ENCODE measurements at places on chromosomes 13 and 19.

DNA sequence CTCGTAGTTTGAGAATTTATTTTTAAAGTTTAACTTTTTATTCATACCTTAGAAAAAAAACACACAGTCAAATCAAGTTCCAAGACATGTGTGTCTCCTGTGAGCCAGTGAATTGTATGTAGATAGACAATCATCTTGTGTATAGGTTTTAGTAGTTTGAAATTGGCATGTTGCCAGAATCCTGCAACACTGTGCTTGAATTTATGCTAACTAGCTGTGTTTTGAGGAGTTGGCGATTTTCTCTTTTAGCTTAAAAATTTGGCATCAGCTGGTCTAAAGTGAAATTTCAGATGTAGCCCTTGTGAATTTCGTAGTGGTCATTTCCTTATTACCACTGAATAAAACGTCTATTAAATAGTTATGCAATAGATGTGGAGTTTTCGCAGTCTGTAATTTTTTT lies 213.2 kb downstream of the ATP8A2 start:
- no peak for DNase-seq

- DNase-seq: no peak
Measured at GRCh38 chr13:68509734-68510621, 1279.8 kb upstream of the PCDH9 start.

DNA sequence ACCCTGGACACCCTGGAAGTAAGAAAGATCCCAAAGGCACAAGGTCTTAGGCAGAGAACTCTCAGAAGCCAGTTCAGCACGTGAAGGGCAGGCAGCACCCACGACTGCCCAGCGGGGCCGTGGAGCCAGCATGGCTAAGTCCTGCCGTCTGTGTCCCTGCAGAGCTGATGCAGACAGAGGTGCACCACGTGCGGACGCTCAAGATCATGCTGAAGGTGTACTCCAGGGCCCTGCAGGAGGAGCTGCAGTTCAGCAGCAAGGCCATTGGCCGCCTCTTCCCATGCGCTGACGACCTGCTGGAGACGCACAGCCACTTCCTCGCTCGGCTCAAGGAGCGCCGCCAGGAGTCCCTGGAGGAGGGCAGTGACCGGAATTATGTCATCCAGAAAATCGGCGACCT lies 44.8 kb downstream of the PEX11G start:
- DNase-seq: no peak

GRCh38 chr13:68007576-68007975 lies 777.4 kb upstream of the PCDH9 start:
- DNase-seq: no peak

GRCh38 chr13:75635101-75635827 lies 866 bp upstream of the LMO7 start:
- peak; percentile 12 for DNase-seq

GRCh38 chr19:6825076-6825774 lies 52.7 kb downstream of the VAV1 start:
- no peak for DNase-seq

DNA sequence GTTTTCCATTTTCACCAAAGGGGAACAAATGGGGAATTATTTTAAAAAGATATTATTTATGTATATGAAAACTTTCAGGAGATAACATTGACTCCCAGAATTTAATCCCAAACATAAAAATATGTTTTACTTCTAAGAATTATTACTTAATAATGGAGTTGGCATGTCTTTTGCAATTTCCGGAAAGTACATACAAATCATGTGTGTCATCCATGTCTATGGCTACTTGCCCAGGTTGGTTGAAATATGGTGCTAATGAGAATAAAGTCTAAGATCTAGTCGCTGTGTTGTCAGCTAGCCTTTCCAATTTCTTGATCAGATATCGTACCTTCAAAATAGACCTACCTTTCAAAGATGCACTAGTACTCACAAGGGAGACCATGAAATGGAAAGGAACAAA lies 1003.2 kb upstream of the PCDH20 start:
- DNase-seq: no peak

DNA sequence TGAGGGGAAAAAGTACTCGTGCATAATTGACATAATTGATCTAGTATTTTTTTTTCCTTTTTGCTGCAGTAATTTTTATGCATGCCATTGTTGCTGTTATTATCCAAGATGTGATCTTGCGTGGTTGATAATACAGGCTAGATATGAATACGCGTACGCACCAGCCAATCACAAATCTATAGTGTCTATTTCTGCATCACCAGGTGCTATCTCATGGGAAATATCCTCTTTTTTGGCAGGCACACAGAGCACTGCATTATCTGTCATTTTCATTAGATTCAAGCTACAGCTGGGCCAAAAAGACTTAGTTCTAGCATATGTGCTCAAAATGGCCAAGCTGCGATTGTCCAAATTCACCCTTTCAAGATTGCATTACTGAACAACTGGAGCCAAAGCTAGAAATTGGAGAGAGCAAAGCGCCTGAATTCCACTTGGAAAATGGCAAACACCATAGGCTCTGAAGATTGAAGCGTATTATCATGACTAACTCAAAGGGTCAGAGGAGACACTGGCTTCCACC lies 181.1 kb downstream of the TSHZ3 start:
- no peak for DNase-seq

DNA sequence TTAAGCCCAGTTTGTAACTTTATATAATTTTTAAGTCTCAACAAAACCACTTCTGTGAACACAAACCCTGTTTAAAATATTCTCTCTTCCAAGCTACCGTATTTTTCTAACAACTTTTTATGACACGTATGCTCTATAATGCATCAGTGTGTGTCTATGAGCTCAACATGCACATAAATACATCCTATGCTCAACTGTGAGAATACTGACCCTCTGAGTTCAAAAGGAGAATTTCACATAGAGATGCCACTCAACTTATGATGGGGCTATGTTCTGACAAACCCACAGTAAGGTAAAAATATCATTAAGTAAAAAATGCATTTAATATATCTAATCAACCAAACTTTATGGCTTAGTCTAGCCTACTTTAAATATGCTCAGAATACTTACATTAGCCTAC lies 1139.7 kb upstream of the SPRY2 start:
- no peak for DNase-seq

- no peak for DNase-seq
Measured at GRCh38 chr19:49470615-49470978, 3.4 kb upstream of the FLT3LG start.

DNA sequence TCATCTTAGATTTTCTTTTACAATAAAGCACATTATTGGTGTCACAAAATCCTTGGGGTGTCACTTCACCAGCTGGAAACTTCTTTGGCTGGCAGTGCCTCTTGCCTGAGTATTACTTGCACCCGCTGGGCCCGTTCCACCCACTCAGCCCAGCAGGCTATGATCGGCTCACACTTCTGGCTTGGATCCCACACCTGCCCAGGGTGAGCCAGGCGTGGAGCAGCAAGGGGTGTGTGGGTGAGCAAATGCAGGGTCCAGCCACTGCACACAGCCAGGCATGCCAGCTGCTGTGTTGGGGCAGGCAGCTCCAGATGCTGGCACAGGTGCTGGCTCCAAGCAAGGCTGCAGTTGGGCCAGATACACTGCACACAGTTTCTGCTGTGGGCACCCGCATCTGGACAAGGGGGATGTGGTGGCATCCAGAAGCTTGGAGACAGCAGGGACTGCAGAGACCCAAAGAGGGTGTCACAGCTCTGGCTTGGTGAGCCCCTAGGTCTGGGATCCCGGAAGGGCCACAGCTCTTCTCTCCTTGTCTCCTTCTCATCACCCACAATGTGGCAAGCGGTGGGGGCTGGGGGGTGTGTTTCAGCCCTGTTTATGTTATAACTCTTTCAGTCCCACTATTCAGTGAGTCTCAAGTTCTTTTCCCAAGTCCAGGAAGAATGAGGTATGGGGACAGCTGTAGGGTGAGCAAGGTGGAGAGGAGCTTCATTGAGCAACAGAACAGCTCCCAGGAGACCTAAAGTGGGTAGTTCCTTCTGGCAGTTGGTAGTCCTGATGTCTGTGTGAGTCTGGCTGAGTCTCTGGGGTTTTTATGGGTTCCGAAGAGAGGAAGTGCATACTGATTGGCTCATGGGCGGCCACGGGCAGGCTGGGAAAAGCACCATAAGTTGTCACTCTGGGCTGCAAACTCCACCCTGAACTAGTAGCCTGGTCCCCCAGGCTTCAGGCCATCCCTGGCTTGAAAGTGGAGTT lies 25.3 kb upstream of the TBC1D4 start:
- peak; percentile 13 for DNase-seq

DNA sequence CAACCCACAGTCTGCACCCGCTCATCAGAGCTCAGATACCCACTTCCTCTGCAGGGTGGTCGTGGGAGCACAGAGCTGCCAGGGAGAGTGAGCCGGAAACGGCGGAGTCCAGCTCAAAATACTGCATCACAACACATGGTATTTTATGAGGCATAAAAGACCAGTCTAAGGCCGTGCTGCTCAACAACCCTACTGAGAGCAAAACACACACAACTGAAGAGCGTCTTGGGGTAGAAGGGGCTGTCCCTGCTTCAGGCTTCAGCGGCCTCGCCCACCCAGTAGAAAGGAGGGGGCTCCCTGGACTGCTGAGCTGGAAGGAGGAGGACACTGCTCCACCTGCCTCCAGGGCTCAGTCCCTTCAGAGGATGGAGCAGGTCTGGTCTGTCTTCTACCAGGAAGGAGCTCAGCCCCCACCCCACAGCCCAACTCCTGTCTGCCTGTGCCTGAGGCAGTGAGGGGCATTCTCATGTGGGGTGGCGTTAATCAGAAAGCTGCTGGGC lies 36.9 kb downstream of the NAXD start:
- no peak for DNase-seq

DNA sequence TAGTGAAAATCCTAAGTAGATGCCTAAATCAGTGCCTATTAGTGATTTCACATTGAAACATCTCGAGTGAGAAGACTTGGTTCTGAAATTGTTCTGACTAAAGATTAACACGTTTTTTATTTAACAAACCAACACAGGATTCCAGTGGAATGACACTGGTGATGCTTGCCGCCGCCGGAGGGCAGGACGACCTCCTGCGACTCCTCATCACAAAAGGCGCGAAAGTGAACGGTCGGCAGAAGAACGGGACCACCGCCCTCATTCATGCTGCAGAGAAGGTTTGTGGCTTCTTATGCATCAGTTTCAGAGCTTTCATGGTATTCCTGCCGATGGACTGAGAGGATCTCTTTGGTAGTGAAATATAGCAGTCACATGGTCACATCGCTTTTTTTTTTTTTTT lies 28.1 kb downstream of the MPHOSPH8 start:
- no peak for DNase-seq

DNA sequence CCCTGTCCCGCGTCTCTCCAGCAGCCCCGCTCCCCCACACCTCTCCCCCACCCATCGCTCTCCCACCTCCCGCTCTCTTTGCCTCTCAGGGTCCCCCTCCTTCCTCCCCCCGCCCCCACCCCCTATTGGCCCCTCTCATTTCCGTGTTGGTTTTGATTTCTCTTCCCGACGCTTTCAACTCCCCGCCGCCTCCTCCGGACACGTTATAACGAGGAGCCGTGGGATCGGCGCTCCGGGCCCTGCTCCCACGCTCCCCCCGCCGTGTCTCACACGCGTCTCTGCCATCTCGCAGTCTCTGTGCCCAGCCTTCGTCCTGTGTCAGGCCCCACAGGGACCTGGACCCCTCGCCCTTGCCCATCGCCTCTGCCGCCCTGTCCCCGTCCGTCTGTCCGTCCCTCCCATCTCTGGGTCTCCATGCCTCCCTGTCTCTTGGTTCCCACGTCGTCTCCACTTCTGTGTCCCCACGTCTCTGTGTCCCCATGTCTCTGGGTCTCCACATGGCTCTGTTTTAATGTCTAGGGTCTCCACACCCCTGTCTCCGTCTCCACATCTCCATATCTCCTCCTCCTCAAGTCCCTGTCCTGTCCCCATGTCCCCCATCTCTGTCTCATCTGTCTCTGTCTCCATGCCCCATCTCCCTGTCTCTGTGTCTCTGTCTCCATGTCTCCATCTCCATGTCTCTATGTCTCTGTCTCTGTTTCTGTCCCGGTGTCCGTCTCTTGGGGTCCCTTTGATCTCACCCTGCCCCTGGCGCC lies 13.1 kb downstream of the ERFL start:
- DNase-seq: no peak

DNA sequence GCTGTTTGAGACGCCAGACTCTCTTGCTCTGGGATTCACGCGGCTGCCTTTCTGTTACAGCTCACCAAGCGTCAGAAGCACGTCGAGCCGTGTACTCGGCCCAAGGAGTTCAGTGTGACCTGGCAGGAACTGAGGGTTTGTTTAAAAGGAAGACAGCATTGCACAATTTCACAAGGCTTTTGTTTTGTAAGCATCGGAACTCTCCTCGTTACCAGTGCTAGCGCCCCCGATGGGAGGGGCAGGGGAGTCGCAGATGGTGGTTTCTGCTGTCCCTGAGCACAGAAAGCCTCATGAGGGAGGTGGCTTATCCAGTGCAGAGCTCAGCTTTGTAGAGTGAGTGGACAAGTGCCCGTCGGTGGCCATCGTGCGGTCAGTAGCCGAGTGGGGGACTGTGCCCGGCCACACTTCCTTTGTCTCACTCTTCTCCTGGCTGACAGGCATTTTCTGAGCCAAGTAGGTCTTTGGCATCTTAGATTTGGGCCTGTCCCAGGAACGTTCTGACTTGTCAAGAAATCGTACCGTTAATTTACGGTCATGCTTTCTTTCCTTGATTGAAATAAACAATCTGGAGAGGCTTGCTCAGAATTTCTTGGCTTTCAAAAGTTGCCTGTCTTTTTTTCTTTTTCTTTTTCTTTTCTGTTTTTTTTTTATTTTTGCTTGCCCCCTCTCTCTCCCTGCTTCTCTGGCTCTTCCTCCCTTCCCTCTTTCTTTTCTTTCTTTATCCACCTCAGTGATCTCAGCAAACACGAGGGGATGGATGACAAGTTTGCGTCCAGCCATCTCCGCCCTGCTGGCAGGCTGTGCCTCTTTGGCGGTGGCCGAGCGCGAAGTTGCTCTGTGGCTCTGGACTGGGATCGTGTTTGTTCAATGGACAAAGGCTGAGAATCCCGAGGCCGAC lies 7.7 kb downstream of the KDM4B start:
- DNase-seq: no peak

DNA sequence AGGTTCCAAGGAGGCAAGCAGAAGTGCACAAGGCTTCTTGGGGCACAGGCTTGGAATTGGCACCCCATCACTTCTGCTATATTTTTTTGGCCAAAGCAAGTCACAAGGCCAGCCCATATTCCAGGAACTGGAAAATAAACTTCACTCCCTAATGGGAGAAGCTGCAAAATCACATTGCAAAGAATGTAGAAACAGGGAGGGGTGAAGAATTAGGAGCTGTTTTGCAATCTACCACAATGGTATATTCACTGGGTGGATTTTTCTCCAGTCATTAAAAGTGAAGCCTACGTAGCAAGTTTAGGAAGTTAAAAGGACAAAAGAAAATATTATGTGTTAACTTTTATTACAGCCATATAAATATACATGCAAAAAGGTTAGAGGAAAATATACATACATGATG lies 464.8 kb downstream of the COG6 start:
- no peak for DNase-seq

- no peak for DNase-seq
Measured at GRCh38 chr13:103471896-103472295, 405.7 kb upstream of the SLC10A2 start.

DNA sequence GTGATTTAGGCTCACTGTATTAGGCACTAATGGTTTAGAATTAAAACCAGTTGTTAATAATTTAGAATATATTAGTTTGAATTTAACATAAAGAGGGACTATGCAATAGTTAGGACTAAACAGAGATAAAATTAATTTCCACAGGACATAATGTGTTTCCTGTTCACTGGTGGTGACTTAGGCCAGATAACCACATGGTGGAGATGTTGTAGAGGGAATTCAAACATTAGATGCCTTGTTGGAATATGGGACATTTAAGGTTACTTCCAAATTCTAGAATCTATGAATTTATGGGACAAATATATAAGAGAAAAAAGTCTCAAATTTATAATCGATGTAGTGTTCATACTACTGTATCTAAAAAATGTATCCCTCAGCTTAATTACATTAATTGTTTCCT lies 615.5 kb upstream of the KLHL1 start:
- no peak for DNase-seq

GRCh38 chr13:69324090-69324886 lies 783.3 kb upstream of the ATXN8OS start:
- DNase-seq: peak; percentile 14
